ENCODE measurements at places on chromosomes 2 and 18.

- DNase-seq = peak; percentile 80
Observed at GRCh38 chr2:105403783-105404698, 5.2 kb upstream of the FHL2 start.

- no peak for DNase-seq
Observed at GRCh38 chr2:64001382-64002101, 17.7 kb downstream of the VPS54 start.

GRCh38 chr18:74256190-74256589 is 35.6 kb downstream of the CYB5A start:
- no peak for DNase-seq

- peak; percentile 91 for DNase-seq
Observed at GRCh38 chr2:112627060-112628040, 18.4 kb upstream of the SLC20A1 start.

- DNase-seq = peak; percentile 81
Observed at GRCh38 chr2:17800219-17800618, 16.0 kb upstream of the MSGN1 start.

DNA sequence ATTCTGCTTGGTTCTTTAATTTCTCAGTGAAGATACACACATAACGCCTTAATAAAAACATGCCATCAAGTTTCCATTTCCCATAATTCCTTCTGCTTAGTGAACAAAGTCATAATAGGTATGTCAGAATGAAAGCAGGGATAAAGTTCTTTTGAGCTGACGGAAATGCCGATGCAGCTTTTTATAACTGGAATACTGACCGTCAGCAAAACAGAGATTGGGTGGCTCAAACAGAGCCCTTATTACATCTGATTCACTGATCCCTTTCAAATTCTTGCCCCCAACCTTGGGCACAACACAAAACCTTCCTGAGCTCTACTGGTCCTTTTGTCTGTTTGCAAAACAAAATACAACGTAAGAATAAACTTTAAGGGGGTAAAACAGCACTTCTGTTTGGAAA is 140.4 kb downstream of the CDH2 start:
- DNase-seq = no peak

- DNase-seq = no peak
Observed at GRCh38 chr2:169983506-169983905, 156.3 kb downstream of the UBR3 start.

- DNase-seq = no peak
Observed at GRCh38 chr18:50312296-50313030, 25.0 kb upstream of the CXXC1 start.

DNA sequence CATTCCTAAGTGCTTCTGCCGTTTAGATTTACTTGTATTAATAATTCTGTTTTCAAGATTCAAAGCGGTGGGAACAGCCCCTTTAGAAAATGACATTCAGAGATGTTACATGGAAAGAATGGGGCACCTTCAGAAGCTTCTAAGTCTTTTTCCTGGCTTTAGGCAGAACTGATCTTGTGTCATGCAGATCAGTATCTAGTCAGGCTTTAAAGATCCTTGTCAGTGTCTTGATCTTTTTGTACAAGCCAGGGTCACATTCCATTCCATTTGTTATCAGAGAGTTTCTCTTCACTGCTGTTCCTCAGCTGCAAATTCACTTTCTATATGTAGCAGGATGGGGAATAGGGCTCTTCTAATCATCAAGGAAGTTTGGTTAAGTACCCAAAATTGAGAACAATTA is 275.3 kb downstream of the DCC start:
- no peak for DNase-seq

GRCh38 chr2:48066000-48066399 is 159.7 kb upstream of the FBXO11 start:
- no peak for DNase-seq

- peak; percentile 92 for DNase-seq
Observed at GRCh38 chr2:133755480-133756300, 187.4 kb upstream of the NCKAP5 start.

- DNase-seq = peak; percentile 70
Observed at GRCh38 chr2:137173463-137173862, 408.1 kb downstream of the THSD7B start.

DNA sequence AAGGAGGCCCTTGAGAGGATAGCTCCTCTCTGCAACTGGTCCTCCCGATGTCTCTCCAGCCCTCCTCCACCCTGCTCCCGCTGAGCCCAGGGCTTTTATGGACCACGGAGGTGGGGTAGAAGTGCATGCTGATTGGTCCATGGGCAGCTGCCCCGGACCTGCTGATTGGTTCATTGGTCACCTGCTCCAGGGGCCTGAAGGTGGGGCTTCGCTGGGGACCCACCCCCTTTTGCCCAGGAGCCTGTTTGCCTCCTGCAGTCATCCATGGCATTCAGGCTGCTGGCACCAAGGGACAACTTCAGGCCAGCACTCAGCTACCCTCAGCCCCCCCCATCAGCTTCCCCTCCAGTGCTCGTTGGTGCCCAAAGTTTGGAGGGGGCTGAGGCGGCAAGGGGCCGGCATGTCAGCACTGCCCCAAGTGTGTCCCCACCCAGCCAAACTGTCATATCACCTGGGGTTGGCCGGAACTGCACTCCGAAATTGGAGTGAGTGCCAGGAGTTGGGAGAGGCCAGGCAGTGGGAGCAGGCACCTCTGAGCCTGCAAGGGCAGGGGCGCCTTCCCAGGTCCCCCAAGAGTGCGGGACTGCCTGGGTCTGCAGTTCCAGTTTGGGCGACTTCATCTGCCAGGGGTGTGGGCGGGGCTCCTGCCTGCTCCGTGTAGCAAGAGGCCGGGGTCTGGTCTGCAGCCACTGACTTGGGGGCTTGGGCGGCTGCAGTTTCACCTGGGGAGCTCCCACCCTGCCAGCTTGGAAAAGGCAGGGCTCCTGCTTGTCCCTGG is 288.9 kb downstream of the RDH14 start:
- DNase-seq = no peak

- DNase-seq = no peak
Observed at GRCh38 chr18:27847412-27847811, 329.5 kb downstream of the CDH2 start.

- no peak for DNase-seq
Observed at GRCh38 chr2:233815861-233816260, 37.7 kb downstream of the MROH2A start.

- DNase-seq = no peak
Observed at GRCh38 chr2:16104949-16105668, 164.8 kb downstream of the MYCN start.

DNA sequence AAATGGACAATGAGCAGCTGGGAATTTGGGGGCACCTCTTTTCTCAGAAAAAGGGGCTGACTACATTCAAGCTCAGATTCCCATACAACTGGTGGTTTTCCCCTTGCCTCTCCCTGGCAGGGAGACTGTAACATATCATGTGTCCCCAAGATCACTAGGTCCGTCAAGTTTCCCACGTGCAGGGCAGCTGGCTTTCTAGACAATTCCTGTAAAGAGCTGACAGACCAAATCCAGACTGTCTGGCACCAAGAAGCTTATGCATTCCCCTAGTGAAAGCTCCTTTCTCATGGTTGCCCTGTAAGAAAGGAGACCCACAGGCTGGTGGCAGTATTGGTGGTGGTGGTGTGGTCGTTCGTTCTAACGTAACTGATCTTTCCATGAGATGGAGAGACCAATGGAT is 48.8 kb downstream of the THUMPD2 start:
- DNase-seq = no peak

DNA sequence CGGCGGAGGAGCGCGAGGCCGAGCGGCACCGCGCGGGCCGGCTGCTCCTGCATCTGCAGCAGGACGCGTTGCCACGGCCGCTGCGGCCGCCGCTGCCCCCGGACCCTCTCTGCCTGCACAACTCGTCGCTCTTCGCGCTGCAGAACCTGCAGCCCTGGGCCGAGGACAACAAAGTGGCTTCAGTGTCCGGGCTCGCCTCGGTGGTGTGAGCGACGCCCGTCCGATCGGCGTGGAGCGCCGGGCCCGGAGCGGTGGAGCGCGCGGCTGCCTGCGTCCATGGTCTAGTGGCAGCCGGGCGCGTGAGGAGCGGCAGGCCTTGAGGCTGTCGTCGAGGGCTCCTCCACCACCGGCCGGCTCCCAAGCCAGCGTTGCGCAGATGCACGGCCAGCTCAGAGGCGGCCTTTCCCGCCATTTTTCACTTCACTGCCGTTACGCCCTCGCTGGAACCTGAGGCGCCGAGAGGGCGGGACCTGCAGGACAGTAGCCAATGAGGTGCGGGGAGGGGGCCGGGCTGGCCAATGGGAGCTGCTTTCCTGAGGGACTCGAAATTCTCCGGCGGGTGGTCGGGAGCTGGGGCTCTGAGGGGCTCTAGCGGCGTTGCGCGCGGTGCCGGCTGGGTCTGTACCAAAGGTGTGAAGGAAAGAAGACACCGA is 1.9 kb downstream of the TLX2 start:
- DNase-seq = no peak

GRCh38 chr2:15081356-15081755 is 448.8 kb downstream of the LRATD1 start:
- DNase-seq = no peak

DNA sequence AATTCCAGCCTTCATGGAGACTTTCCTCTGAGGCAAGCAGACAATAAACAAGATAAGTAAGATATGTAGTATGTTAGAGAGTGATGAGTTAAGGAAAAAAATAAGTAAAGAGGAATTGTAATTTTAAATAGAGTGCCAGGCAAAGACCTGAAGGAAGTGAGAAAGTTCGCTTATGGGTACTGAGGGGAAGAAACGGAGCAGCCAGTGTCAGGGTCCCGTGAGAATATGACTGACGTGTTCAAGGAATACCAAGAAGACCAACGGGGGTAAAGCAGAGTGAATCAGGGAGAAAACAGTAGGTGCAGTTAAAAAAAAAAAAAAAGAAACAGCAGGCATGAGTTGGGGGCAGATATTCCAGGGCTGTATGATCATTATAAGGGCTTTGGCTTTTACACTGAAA is 45.1 kb downstream of the ARHGEF33 start:
- no peak for DNase-seq

Measured in skeletal muscle cell (primary cell).